ENCODE measurements at places on chromosomes 2 and 18. TPM values are rescaled to one million over a fixed set of nuclear protein-coding genes. Genes with fewer than 3 reads are reported as not detected.

GRCh38 chr2:67312871-67313270, 84.3 kb upstream of the ETAA1 start:
- no peak for DNase-seq

- DNase-seq: no peak
Observed at GRCh38 chr2:128590309-128591021, 271.8 kb upstream of the HS6ST1 start.

- no peak for DNase-seq
Observed at GRCh38 chr2:74653589-74653984, 460 bp upstream of the SEMA4F start.

GRCh38 chr2:192394605-192395004, 199.9 kb upstream of the TMEFF2 start:
- DNase-seq: no peak

DNA sequence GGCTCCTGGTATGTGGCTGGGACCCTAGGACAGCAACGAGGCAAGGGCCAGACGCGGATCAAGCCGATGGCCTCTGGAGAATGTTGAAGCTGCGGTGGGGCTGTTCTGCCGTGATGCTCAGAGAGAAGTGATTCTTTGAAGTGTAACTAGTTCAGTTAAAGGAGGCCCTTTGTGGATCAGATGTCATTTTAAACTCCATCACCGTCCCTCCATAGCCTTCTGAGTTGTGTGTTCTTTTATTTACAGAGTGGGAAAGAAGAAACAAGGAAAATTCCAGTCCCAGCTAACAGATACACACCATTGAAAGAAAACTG, 403 bp downstream of the PNO1 start:
- no peak for DNase-seq

GRCh38 chr18:24055009-24055804, 40.7 kb downstream of the TTC39C start:
- no peak for DNase-seq

- no peak for DNase-seq
Observed at GRCh38 chr2:3208591-3208990, 169.0 kb downstream of the EIPR1 start.

DNA sequence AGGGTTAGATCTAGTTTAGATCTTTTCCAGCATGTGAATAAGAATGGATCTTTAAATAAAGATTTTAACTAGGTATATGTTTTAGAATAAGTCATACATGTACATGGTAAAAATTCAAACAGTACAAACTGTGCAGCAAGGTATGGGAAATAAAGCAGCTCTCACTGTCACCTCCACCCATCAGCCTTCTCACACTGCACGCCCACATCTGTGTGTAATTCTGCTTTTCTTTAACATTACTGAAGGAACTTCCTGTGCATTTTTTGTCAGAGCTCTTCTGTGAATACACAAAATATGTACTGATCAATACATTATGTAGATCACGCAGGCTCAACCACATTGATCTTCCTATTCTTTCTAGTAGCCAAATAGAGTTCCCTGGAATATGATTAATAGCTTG, 3.4 kb downstream of the CASP8 start:
- DNase-seq: no peak

DNA sequence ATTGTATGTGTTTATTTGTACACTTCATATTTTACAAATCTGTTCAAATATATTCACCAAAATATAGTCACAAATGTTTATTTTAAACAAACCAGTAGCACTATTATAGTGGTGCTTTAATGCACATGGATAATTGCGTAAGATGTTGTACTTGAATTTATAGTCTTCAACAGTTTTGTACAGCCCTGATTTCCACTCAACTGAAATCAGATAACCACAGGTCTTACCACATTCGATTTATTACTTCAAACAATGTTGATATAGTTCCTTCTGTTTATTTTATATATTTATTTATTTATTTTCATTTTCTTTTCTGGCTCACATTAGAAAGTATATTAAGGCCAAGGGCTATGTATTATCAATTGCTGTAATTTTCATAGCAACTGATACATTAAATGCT, 99.4 kb upstream of the ZNF804A start:
- no peak for DNase-seq

DNA sequence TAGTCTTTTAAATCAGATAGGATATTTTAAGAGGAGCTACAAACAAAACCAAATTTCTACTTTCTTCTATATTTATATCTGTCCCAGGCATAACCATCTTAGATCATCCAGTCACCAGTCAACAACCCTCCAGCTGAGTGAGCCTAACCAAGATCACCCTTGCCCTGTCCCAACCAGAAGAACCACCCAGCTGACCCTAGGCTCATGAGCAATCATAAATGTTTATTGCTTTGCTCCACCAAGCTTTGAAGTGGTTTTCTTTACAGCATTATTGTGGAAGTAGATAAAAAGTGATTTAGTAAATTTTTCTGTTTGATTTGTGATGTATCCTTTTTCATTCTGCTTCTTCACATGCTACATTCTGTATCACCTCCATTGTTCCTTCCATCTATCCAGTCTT, 167.2 kb upstream of the PIEZO2 start:
- DNase-seq: no peak

GRCh38 chr2:232699110-232699509, 2.0 kb downstream of the GIGYF2 start:
- no peak for DNase-seq

- no peak for DNase-seq
Observed at GRCh38 chr2:80591233-80591632, 286.7 kb upstream of the LRRTM1 start.

- no peak for DNase-seq
Observed at GRCh38 chr18:2976218-2977132, 36.5 kb downstream of the LPIN2 start.

- DNase-seq: no peak
Observed at GRCh38 chr18:10168477-10168876, 254.7 kb downstream of the VAPA start.

DNA sequence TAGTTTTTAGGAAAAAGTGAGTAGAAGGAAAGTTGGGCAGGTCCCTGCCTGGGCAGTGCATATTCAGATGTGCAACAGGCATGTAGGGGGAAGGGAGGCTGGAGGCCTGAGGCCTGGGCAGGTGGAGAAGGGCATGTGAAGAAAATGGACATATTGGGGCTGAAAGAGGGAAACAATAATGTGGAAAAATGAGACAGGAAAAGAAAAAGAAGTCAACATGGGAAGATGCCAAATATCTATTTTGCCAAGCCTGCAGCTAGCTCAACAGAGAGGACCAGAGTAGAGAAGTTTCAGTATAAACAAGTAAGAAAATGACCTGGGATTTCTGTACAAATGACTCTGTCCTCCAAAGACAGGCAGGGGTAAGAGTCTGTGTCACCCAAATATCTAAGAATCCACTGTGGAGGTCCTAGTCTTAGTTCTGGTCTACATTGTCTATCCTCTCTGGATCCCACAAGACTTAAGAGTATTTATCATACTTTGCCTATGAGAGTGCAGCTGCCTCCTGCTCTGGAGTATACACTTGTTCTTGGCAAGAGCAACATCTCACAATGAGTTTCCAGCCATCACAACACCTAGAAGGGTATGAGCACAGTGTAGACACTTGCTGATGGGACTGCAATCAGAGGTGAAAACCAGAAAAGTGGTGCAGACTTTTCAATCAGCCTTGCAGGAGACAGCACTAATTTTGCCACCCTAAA, 80.2 kb downstream of the CLHC1 start:
- no peak for DNase-seq

DNA sequence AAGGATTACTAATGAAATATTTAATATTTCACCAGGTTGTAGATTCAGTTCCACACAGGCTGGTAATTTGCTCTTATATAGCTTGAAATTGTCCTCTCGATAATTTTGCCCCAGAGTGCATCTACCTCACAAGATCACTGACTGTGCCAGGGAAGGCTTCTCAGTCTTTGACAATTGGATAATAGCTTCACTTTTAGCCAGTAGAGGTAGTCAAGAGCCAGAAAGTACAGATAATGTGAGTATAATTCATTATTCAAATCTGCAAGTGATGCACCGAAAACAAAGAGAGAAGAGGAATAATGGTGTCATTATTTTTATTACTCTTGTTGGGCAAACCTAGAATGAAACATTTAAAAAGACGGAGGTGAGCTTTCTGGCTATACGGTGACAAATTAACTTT, 292.8 kb downstream of the EN1 start:
- no peak for DNase-seq

GRCh38 chr2:102582845-102583244, 36.5 kb upstream of the SLC9A2 start:
- no peak for DNase-seq

DNA sequence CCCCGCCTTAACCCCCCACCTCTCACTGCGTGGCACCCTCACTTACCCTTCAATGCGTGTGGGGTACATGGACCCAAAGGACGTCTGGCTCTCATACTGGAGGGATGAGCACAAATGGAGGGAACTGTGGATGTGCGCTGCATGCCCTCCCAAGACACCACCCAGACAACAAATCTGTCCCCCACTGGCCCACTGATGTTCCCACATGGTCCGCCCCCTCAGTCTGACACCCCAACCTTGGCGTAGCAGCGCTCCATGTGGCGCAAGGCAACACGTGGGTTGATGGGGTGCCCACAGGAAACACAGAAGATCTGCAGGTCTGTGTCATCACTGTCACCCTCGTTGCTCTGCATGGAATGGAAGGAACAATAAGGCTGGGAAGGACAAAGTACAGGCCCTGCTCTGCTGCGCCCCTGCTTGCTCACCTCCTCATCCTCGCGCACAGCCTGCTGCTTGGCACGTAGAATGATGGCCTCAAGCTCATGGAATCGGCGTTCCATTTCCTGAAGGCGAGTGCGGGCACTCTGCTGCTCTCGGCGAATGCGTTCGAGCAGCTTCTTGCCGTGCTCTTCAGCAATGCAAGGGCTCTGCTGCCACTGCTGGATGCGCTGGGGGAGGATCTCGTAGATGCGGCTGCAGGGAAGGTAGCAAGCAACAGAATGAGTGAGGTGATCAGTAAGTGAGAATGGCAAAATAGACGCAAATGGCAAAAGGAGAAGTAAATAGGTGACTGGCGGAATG, 2.3 kb upstream of the MBD1 start:
- no peak for DNase-seq

- no peak for DNase-seq
Observed at GRCh38 chr2:41847744-41848441, 199.9 kb upstream of the PKDCC start.

GRCh38 chr2:239803102-239803765, 221.9 kb downstream of the NDUFA10 start:
- no peak for DNase-seq

GRCh38 chr2:161426455-161426921, 10.4 kb downstream of the TBR1 start:
- no peak for DNase-seq

- no peak for DNase-seq
Observed at GRCh38 chr2:96207073-96207773, 1.4 kb downstream of the STARD7 start.

DNA sequence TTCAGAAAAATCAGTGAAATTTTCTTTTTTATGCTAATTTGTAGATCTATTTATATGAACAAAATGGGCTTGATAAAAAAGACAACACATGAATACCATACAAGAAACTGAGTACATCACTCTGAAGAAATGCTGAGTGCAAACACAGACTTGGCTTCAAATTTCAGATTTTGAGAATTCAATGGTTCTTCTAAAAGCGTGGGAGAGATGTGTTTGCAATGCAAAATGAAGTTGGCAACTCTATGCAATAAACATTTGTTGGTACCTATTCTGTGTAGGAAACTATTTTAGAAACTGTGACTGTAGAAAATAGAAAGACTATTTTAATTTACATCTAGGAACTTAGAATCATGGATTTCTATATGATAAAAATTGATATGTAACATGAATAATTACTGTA, 1834.1 kb upstream of the CELF4 start:
- DNase-seq: no peak

- no peak for DNase-seq
Observed at GRCh38 chr18:74898965-74899364, 301.3 kb downstream of the ZNF407 start.

ERLEC1 gene
- 33.0 TPM for total RNA-seq

LIMS2 gene
- 41.4 TPM for total RNA-seq

CD8B2 gene
- total RNA-seq: not detected

SRSF7 gene
- total RNA-seq: 90.0 TPM

ASB18 gene
- not detected for total RNA-seq

TUBA3E gene
- not detected for total RNA-seq

UGT1A6 gene
- total RNA-seq: not detected

NTSR2 gene
- not detected for total RNA-seq

ESPNL gene
- 0.61 TPM for total RNA-seq

PASK gene
- total RNA-seq: 3.8 TPM

C2orf72 gene
- not detected for total RNA-seq

REEP1 gene
- 2.0 TPM for total RNA-seq

DSG3 gene
- total RNA-seq: 0.03 TPM

SCYGR2 gene
- not detected for total RNA-seq

STAT4 gene
- 1.8 TPM for total RNA-seq

EGR4 gene
- total RNA-seq: 0.13 TPM

OR6B2 gene
- not detected for total RNA-seq

DSG4 gene
- total RNA-seq: not detected

DPYSL5 gene
- total RNA-seq: 0.78 TPM

CUL3 gene
- 83.3 TPM for total RNA-seq

SLC9A2 gene
- total RNA-seq: 0.17 TPM

ROCK2 gene
- total RNA-seq: 40.9 TPM
